ENCODE measurements at places on chromosomes 6 and 20.
A peak's percentile ranks its signal among the peaks of the same experiment; 100 is the strongest.

DNA sequence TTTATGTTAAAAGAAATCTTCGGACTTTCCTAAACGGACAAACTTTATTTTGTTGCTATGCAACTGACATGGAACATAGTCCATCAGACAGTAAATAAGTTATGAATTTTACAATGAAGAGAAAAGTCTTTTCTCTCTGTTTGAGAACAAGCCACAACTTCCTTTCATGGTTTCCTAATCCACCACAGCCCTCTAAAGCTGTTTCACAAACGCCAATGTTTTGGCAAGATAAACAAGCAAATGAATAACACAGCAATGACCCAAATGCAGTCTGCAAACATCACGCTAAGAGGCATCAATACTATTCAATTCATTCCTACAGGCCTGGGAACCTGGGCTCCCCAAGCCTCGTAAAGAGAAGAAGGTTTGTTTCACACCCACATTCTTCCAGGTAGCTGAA is 60.4 kb downstream of the HAO1 start:
- peak; percentile 14 for DNase-seq

DNA sequence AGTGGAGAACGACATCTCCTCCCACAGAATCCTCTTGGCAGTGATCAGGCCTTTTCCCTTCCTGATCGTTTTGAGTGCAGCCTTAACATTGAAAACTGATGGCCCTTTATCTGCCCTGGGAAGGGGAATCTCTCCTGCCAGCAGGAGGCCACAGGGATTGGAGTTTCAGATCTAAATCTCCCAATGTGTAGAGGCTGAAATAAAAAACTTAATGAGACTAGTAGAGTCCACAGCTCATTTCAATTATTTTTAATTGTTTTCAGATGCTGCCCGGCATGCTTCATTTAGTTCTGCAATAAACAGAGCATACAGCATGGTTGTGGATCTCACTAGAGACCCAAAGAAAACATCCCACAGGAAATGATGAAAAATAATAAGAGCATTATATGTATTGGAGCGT is 662.2 kb upstream of the HS3ST5 start:
- no peak for DNase-seq

- peak; percentile 41 for DNase-seq
These were observed 58.7 kb downstream of the UTRN start for GRCh38 chr6:144343701-144344428.

- DNase-seq, result peak; percentile 47
These were observed 154.9 kb downstream of the MRPL14 start for GRCh38 chr6:43972179-43972912.

GRCh38 chr6:22848121-22848520 is 278.8 kb downstream of the HDGFL1 start:
- DNase-seq, result no peak

- no peak for DNase-seq
These were observed 36.7 kb upstream of the NNAT start for GRCh38 chr20:37484331-37484730.

DNA sequence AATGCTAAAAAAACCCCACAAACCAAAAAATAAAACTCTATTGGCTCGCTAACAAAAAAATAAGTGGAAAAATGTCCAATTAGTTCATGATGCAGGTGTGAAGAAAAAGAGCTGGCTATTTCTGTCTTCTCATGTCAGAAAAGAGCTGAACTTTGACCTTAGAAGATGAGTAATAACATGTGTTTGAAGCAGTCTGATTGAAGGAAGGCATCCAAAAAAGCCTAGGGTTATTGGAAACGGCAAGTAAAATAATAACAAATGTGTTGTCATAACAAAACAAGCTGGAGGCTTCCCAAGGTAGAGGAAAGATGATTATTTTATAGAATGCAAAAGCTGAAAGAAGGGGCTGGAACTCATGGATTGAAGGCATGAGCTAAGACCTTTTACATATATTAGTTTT is 94.4 kb upstream of the FAM184A start:
- peak; percentile 28 for DNase-seq

- DNase-seq, result peak; percentile 33
These were observed at the start of gene NOL4L for GRCh38 chr20:32585011-32585585. TSS of gene NOL4L (minus strand) at chr20:32585333. CDS start at chr20:32584890, 443 bp downstream.

GRCh38 chr6:11798538-11798937 is 19.9 kb upstream of the ADTRP start:
- no peak for DNase-seq

GRCh38 chr6:135186255-135186654 is 5.1 kb downstream of the MYB start:
- no peak for DNase-seq

DNA sequence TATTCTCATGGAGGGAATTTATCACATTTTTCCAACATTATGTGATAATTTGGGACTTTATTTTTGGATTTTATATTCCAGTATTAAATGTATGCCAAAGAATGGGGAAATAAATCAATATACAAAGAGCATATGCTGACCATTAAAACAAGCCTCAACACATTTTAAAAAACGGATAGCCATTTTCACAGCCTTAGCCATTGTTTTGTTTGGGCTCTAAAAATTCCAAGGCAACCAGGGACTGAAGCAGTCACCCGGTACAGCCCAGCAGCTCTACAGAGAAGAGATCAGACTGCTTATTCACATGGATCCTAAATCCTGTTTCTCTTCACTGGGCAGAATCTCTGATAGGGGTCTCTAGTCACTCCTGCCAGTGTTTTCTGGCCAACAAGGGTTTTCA is 150.2 kb upstream of the OGFRL1 start:
- peak; percentile 54 for DNase-seq

- no peak for DNase-seq
These were observed 64.8 kb downstream of the FYN start for GRCh38 chr6:111808493-111808892.

DNA sequence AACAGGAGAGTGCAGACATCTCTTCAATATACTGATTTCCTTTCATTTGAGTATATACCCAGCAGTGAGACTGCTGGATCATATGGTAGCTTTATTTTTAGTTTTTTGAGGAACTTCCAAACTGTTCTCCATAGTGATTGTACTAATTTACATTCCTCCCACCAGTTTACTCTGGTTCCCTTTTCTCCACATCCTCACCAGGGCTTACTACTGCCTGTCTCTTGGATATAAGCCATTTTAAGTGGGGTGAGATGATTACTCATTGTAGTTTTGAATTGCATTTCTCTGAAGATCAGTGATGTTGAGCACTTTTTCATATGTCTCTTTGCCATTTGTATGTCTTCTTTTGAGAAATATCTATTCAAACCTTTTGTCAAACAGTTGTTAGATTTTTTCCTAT is 64.9 kb upstream of the HMGCLL1 start:
- DNase-seq, result peak; percentile 46

GRCh38 chr20:50163570-50164317 is 10.2 kb upstream of the PEDS1 start:
- DNase-seq, result peak; percentile 69

- DNase-seq, result no peak
These were observed 94.8 kb upstream of the AFDN start for GRCh38 chr6:167731731-167732422.

DNA sequence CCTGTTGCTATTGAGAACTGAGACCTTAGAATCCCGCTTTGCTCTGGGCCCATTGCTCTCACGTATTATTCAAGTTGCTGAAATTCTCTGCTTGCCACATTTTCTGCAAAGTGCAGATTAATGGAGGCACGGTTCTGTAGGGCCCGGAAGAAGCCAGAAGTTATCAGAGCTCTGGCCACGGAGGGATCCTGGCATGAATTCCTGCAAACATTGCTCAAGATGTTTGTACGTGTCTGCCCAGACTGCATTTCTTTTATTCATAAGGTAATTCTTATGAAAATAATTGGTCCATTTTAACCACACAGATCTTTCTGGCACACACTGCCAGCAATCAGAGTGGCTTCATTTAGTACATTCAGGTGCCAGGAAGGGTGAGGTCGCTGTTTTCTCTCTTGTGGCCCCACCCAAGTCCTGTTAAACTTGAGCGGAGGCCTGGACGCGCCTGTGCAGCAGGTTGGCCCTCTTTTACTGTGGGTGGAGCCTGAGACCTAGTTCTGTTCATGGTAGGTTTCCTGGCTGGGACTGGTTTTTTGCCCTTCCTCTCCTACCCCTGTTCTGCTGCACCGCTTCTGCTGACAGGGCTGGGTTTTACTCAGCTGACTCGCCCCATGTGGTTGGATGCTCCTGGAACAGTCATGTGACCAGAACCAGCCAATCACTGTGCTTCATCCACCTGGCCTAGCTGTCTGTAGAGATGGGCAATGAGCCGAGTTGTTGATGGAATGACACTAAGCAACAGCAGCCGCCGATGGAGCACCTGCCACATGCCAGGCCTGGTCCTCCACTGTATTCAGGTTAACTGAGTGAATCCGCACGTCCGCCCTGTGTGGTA is 230.2 kb downstream of the CDH4 start:
- peak; percentile 2 for DNase-seq

DNA sequence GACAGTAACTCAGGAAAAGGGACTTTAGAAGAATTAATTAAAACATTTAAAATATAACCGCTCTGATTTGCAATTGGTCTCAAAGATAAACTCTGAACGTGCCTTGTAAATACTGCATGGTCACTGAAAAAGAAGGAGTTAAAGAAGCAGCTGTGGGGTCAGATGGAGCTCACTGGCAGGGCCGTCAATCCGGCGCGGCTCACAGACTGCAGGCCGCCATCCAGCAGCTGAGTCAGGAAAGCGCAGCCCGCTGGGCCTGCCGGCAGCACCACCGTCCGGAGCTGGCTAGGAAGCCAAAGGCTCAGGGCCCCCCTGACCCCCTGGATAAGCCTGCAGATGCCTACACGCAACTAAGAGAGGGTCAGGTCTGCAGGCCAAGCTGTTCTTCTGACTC is 54.2 kb upstream of the FRMD1 start:
- no peak for DNase-seq

- DNase-seq, result no peak
These were observed 162.0 kb downstream of the GRM4 start for GRCh38 chr6:33983721-33984465.

DNA sequence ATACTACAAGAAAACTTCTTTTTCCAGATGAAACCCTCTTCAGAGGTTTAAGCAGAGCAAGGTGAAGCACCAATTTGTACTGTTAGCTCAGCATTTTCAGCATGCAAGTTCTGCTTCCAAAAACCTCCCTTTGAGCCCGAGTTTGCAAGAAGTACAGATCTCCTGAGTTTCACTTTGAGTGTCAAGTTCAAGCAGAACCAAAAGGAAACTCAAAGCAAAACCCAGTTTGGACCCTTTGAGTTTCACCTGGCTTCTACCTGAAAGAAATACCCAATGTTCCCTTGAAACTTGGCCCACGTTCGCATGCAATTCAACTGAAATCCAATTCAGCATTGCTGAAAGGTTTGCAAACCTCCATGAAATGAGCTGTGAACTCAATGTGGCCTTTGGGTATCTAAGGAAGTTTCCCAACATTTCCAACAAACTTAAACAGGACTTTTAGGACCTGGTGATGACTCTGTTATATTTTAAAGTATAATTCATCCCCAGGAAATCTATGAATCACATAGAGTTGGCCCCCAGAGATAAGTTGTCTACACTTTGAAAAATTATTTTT is 62.9 kb upstream of the HBS1L start:
- no peak for DNase-seq

DNA sequence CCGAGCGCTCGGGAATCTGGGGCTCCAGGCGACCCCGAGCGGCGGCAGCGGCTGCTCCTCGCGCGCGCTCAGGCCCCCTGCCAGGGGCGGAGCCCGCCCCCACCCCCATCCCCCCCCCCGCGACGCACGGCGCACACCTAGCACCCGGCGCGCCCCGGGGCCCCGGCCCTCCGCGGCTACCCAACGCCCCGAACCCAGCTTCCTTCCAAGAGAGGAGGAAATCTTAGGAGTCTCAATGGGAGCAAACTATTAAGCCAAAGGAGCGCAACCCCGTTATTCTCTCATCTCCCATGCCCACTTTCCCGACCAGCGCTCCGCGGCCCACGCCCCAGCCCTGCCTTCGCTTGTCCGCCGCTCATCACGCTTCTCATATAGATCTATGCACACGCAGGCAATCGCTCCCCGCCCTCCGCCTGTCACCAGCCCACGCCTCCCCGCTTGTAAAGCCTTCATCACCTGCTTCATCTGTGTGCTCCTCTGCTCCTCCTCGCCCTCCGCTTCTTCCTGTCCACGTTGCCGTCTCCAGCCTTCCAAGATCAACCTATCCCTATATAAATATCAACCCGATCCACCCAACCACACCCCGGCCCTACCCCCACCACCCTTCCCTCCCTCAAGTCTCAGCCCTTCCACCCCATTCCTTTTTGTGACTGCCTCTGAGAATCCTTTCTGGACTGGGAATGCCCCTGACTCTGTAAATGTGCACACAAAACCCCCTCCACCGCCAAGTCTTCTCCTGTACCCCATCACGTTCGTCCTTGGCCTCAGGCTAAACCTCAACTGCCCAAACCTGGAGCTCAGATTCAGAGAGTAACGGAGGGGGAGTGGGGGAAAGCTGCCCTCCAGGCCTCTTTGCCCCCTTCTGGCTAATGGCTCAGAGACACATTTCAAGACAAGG is at the start of gene DLK2:
TSS of gene DLK2 (minus strand) at position 18 of the 898 bp plus-strand sequence. CDS start 723 bp downstream, outside the sequence.
- peak; percentile 52 for DNase-seq

GRCh38 chr20:35206802-35207201 is 19.7 kb upstream of the MMP24 start:
- DNase-seq, result no peak

DNA sequence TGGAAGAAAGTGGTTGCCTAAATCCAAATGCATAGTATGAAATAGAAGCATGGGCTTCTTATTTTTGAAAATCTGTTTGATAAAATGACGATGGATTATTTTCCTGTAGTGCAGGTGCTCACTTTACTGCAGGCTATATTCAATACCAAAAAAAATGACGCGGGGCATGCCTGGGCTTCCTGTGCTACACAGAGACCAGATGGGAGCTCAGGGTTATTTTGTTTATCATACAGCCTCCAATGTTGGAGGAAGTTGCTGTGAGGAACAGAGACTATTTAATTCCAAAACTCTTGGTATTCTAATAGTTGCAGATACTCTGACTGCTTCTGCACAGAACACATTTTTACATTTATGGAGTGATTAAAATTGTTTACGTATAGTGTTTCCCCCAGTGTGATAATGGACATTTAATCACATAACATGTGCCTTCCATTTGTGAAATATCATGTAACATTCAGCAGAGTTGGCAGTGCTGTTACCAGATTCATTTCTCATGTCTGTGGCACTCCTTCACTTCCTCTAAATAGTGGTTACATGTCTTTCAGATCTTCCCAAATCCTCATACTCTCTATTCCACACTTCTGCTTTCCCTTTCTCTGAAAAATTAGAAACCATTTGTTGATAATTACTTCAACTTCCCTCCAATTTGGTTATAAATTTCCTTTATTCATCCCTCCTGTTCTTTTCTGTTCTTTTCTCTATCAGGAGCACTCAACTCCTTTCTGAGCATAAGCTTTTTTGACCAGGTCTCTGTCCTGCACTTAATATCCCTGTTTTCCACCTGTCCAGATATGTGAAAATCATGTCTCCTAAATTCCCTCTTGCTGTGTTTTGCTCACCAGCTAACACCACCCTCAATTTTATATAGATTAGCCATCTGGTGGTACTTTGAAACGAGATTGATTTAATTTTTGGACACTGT is 121.6 kb downstream of the ADGRB3 start:
- DNase-seq, result no peak

DNA sequence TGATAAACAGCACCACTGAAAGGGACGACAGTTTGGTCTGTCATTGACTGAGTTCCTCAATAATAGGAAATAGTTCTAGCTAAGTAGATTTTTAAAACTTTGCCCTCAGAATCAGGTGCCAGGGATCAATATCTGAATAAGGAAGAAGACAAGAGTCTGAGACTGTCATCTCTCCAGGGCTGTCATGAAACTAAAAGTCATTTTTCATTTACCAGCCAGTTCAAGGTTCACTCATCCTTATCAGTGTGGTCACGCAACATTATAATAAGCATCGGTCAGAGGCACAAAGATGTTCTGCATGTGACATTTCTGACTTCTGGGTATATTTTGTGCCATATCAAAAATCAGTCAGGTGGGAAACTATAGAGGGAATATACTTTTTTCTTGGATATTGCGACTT is 52.5 kb upstream of the E2F3 start:
- DNase-seq, result no peak
